ENCODE measurements at places on chromosomes 2 and 18.

DNA sequence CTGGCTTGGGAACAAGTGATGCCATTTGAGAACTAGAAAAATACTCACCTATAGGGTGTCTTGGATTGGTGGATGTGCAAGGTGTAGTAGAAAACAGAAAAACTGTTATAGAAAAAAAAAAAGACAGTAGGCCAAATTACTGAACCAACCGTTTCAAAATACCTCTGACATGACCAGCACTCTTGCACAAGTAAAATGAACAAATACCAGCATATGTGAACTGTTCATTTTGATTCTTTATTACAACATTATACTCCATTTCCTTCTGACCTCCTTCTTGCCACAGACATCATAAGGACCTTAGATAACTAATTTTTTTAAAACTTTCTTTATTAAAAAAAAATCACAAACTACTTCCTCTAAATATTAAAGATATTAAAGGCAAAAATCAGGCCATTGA lies 125.5 kb downstream of the ATAD2B start:
- DNase-seq, result peak; percentile 23

GRCh38 chr2:24632172-24632571 lies 141.1 kb downstream of the NCOA1 start:
- no peak for DNase-seq

- no peak for DNase-seq
Measured at GRCh38 chr2:189527041-189527750, 53.4 kb downstream of the SLC40A1 start.

DNA sequence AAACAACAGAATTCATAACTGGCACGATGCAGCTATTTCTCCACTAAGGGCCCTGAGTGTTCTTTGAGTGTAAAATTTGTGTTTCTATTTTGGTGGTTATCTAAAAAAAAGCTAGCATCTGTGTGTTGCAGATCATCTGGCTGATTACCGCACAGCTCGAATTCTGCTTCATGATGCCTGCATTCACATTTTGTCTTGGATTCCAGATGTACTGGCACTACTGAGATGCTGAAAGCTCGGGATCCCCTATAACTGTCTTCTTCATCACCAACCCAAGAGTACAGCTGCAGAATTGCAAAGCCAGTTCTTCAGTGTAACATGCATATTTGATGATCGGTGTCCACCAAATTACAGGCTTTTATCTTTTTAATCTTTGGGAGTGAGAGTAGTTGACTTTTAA lies 51.6 kb upstream of the ZNF532 start:
- no peak for DNase-seq
